ENCODE measurements at places on chromosomes 5 and 9.

GRCh38 chr9:20512106-20512505 lies 110.2 kb downstream of the MLLT3 start:
- DNase-seq: no peak

GRCh38 chr5:44511596-44511995 lies 122.4 kb upstream of the FGF10 start:
- no peak for DNase-seq

GRCh38 chr5:124743602-124744169 lies 2.8 kb downstream of the ZNF608 start:
- DNase-seq: no peak

DNA sequence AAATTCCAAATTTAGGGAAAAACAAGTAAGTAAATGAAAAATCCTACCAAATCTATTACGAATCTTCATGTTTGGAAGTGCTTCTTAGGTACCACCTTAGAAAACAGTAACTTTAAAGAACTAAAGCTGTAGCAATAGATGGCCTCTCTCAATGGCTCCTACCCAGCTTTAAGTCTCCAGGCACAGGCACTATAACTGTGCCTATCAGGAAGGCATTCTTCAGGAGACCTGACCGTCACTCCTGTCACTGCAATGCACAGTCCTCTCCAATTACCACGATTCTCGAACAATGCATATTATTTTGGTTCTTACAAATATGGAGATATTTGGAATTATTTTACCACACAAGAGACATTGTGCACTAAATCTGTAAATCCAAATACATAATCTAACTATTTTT lies 12.9 kb downstream of the NFIB start:
- no peak for DNase-seq

DNA sequence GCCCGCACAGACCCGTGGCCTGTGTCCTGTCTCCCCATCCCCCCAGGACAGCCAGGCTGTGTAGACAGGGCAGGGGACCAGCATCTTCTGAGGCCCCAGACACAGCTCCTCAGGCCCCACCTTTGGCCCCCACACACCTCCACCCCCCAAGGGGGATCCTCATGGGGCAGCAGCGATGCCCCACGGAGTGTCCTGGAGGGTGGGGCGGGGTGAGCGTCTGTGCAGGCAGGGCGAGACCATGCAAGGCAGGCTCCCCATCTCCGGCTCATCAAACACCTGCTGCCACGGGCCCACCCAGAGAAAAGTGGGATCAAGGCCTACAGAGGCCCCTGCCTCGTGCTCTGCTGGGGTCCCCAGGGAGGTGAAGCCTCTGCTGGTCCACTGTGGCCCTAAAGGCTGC lies 118.7 kb upstream of the FOXD4L5 start:
- no peak for DNase-seq

DNA sequence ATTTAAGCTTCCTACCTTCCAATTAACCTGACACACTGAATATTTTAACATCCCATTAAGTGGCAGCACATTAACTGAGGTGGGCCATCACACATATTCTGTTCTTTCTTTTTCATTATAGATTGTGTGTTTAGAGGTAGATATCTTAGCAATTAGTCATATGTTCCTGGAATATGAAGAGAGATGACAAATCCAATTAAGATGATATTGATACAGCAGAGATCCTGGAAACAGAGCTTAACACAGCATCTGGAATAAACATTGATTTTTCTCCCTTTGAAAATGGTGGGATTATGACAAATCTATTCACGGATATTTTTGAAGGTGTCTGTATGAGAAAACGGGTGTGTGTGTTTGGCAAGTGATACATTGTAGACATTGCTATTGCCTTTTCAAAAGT lies 448.0 kb downstream of the CDH10 start:
- DNase-seq: no peak

- DNase-seq: no peak
Observed at GRCh38 chr5:1946122-1946677, 63.5 kb upstream of the IRX4 start.

- DNase-seq: no peak
Observed at GRCh38 chr9:3692606-3693005, 166.8 kb upstream of the RFX3 start.

DNA sequence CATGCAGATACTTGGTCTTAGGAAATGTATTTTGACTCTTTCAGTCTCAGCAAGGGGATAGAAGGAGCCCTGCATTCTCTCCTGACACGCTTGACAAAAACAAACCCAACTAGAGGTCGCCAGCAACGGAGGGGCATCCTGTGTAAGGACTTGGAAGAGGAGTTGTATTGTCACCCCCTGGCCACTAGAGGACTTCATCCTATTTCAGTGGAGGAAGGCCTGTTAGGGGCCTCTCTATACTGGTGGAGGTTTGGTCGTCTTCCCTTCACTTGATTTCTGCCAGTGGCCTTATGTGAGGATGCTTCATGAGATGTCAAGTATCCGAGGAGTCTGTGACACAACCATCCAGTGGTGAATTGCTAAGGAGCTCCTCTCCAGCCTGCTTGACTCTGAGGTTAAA lies 122.8 kb upstream of the STC2 start:
- DNase-seq: no peak

DNA sequence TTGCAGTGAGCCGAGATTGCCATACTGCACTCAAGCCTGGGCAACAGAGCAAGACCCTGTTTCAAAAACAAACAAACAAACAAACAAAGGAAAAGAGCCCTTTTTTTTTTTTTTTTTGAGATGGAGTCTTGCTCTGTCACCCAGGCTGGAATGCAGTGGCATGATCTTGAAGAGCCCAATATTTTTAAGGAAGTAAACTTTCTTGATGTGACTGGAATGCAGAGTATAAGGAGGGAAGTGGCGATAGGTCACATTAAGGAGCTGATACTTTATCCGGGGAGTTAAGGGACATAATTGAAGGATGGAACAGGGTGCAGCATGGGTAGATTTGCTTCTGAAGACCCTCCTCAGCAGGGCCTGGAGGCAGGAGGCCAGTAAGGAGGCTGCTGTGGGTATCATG lies 13.0 kb downstream of the NAIF1 start:
- DNase-seq: no peak

DNA sequence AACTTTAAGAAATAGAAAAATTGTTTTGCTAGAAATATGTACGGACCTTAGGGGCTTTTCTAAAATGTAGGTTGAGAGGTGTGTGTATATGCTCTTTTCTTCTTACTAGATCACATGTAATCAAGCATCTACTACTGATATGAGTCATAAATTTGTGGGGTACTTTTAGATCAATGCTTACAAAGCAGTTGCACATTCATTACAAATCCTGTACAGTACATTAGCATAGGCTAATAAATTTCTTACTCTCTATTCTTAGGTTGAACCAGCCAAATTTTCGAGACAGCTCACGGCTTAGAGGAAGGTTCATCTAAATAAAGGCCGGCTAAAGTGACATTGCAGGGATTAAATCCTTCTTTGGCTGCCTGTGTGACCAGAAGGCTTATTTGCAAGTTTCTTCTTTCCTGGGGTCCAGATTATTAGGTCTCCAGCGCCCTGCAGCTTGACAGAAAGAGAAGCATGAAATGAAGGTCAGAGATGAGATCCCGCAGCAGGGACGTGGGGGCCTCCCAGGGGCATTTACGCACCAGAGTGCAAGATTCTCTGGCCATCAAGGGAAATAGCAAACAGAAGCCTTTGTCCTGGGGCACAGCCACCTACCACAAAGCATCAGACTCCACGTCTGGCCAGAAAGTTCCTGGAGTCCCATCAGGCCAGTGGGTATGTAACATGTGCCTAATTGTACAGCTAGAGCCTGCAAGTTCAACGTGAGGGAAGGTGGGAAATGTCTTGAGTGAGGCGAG lies 53.0 kb downstream of the NIM1K start:
- no peak for DNase-seq

GRCh38 chr5:74320526-74320925 lies 320.0 kb downstream of the ENC1 start:
- DNase-seq: no peak

GRCh38 chr5:132479111-132479951 lies 11.2 kb downstream of the IRF1 start:
- no peak for DNase-seq

DNA sequence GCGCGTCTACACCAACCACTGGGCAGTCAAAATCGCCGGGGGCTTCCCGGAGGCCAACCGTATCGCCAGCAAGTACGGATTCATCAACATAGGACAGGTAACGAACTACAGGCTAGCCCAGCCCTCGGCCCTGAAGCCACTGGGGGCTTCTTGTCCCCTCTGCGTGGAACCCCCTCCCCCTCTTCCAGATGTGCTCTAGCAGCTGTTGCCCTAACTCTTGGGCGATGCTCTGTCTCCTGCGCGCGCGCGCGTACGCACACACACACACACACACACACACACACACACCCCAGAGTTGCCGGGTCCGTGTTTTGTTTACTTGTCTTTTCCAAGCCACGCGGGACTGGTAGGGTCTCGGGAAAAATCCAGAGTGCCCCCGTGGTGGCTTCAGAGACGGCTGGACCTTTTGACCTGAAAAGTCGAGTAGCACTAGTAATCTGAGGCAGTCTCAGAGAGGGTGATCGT lies 836 bp downstream of the PCSK5 start:
- peak; percentile 46 for DNase-seq

DNA sequence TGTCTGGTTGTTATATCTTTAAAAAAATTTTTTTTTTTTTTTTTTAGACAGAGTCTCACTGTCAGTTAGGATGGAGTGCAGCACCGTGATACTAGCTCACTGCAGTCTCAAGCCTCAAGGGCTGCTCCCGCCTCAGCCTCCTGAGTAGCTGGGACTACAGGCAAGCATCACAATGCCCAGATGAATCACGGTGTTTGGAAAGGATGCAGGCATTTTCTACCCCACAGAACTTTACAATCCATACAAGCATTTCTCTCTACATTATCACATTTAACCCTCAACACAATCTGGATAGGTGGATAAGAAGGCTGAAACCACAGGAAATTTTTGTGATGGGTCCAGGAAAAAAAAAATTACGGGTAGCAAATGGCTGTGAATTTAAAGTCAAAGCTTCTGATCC lies 5.8 kb upstream of the PCA3 start:
- DNase-seq: no peak

DNA sequence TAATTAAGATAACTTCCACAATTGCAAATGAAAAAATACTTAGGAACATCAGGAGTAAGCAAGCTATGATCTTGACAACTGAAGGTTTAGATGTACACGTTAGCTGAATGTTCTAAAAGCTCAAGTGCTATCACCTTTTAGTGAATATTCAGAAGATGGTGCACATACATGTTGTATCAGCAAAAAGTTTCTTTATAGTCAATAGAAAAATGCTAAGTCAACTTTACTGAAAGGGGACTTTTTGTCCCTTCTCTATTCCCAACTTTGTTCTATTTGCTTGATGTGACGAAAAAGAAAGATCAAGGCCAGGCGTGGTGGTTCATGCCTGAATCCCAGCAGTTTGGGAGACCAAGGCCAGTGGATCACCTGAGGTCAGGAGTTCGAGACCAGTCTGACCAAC lies 7.6 kb upstream of the RGMB start:
- no peak for DNase-seq

DNA sequence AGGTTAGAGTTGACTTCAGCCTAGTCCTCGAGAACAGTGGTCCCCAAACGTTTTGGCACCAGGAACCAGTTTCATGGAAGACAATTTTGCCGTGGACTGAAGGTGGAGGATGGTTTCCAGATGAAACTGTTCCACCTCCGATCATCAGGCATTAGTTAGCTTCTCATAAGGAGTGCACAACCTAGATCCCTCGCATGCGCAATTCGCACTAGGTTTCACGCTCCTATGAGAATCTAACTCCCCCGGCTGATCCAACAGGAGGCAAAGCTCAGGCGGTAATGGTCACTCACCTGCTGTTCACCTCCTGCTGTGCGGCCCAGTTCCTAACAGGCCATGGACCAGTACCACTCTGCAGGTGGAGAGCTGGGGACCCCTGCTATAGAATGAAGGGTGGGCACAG lies 163.6 kb downstream of the CDH6 start:
- DNase-seq: no peak

DNA sequence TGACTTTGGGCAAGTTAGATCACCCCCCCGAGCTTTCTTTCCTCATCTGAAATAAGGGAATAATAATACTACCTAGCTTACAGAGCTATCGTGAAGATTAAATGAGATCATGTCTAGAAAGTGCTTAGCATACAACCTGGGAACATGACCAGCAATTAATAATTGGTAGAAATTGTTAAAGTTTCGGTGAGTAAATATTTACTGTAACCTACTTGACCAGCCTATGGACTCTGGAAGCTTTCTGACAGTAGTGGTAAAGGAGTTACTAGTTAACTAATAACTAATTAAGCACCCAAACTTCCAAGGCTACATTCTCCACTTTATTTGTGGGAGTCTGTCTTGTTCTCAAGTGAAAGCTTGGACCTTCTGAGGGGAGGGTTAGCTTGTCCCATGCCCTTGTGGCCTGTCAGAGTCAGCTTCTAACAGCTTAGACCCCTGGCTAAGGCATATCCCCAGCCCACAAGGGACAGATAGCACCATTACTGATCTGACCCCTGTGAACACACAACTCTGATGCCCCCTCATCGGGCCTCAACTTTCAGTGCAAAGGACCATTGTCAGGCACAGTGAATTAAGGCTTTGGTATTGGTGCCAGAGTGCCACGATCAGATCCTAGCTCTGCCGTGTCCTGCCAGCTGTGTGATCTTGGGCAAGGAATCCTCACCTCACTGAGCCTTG lies 58.7 kb upstream of the SAP30L start:
- DNase-seq: no peak

- no peak for DNase-seq
Observed at GRCh38 chr5:154286557-154286956, 96.0 kb downstream of the GALNT10 start.

DNA sequence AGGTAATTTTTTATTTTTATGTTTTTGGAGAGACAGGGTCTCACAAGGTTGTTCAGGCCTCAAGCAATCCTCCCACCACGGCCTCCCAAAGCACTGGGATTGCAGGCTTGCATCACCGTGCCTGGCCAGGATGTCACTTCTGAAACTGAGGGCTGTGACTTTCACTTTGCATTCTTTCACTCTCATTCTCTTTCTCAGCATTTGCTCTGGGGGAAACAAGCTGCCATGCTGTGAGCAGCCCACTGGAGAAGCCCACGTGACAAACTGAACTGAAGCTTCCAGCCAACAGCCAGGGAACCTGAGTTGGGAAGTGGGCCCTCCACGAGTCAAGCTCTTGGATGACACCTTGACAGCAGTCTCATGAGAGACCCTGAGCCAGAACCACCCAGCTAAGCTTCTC lies 109.4 kb downstream of the C5orf15 start:
- peak; percentile 48 for DNase-seq

- DNase-seq: no peak
Observed at GRCh38 chr5:89110916-89111646, 228.1 kb upstream of the MEF2C start.

DNA sequence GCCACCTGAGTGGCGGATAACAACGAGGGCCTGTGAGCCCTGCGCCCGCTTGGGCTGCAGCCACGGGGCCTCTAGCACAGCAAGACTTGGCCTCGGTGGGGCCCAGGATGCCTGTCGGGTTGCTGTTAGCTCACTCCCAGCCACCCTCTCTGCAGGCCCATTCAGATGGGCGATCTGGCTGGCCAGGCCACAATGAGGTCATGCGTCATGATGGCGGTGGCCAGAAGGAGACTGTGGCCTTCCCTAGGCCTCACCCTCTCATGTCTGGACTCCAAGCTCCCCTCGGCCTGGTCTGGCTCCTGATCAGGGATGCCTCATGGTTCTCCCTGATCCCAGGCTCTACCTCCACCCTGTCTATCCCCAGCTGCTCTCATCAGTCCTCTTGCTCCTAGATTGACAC lies 19.0 kb upstream of the TCOF1 start:
- no peak for DNase-seq

GRCh38 chr5:108560166-108560565 lies 178.3 kb upstream of the FBXL17 start:
- no peak for DNase-seq
